Mesangial cell (primary cell): ENCODE measurements at places on chromosomes 1 and 21. TPM values are rescaled to one million over a fixed set of nuclear protein-coding genes. Genes with fewer than 3 reads are reported as not detected.

The CD1D gene
- 0.49 and 1.3 TPM in 2 replicates for total RNA-seq

The LHX4 gene
- total RNA-seq = under 0.01 and 0.13 TPM in 2 replicates

The GSTM1 gene
- total RNA-seq = 32.2 TPM in 1 of 2 replicates, not detected in the other

The DCDC2B gene
- not detected in 2 replicates for total RNA-seq

The DIP2A gene
- total RNA-seq = 17.6 and 19.0 TPM in 2 replicates

The LCE1E gene
- total RNA-seq = not detected in 2 replicates

The OR2T2 gene
- not detected in 2 replicates for total RNA-seq

The TMEM240 gene
- 1.8 and 3.8 TPM in 2 replicates for total RNA-seq

The ACP6 gene
- 7.8 and 10.1 TPM in 2 replicates for total RNA-seq

The BEND5 gene
- 0.49 and 3.5 TPM in 2 replicates for total RNA-seq

The ALDH4A1 gene
- total RNA-seq = 24.6 and 26.0 TPM in 2 replicates

The C1QB gene
- not detected in 2 replicates for total RNA-seq

The FGR gene
- under 0.01 TPM in 1 of 2 replicates, not detected in the other for total RNA-seq

The TMEM269 gene
- total RNA-seq = 0.25 TPM in 1 of 2 replicates, not detected in the other

The VPS45 gene
- 18.5 and 19.9 TPM in 2 replicates for total RNA-seq

The FLG2 gene
- total RNA-seq = not detected in 2 replicates

The ITLN1 gene
- not detected in 2 replicates for total RNA-seq
